ENCODE measurements at places on chromosomes 5 and 9.

DNA sequence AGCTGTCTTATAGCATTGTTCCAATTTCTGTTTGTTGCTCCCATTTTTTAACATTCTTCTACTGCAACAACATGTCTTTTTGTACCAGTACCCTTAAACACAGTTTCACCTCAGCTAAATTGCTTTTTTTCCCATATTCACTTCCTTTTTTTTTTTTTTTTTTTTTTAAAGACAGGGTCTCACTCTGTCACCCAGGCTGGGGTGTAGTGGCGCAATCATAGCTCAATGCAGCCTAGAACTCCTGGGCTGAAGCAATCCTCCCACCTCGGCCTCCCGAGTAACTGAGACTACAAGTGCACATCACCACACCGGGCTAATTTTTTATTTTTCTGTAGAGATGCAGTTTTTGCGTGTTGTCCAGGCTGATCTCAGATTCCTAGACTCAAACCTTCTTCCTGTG, 161.3 kb downstream of the NIPBL start:
- no peak for DNase-seq

DNA sequence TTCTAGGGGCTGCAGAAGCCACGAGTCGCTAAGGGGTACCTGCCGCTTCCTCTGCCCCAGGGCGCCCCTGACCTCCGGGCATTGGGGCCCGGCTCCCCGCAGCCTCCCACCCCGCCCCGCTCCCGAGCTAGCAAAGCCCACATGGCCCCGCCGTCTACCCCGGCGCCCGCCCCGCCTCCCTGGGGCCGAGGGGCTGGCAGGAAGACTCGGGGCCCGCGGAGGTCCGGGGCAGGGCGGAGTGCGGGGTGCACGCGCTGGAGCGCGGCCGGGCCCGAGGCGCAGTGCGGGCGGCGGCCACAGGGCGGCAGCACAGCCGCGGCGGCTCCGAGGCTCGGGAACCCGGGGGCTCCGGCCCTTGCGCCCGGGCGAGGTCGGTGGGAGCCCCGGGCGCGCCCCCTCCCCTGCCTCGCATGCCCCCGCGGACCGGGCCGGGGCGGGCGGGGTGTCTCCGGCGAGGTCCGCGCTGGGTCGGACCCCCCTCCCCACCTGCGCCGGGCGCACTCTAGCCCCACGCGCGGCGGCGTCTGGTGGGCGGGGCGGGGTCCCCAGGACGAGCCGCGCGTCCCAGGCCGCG, 6.7 kb downstream of the NRARP start:
- DNase-seq: no peak

DNA sequence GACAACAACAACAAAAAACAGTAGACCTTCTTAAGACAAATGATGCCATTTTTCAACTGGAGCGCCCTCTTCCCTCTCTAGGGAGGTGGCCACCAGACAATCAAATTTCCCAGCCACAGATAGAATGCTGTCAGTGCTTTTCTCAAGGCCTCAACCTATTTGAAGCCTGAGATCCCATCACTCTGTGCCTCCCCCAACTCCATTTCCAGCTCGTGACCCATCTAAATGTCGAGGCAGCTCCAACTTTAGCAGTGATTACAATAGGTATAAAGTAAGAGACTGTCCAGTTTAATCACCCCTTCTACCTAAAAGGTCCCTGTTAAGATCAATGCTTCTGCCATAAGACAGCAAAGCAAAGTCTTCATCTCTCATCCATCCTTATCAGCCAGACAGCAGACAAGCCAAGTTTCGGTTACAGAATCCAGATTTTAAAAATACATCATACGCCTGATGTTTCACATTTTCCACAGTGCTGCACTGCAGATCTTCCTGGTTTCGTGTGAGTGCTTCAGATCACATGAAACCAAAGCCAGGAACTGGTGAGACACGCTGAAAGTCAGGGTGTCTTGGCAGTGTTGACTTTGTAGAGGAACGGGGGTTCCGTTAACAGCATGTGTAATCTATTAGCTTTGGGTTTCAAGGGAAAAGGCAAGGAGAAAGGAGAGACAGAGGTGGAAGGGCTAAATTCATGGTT, 447.8 kb downstream of the ENC1 start:
- no peak for DNase-seq

DNA sequence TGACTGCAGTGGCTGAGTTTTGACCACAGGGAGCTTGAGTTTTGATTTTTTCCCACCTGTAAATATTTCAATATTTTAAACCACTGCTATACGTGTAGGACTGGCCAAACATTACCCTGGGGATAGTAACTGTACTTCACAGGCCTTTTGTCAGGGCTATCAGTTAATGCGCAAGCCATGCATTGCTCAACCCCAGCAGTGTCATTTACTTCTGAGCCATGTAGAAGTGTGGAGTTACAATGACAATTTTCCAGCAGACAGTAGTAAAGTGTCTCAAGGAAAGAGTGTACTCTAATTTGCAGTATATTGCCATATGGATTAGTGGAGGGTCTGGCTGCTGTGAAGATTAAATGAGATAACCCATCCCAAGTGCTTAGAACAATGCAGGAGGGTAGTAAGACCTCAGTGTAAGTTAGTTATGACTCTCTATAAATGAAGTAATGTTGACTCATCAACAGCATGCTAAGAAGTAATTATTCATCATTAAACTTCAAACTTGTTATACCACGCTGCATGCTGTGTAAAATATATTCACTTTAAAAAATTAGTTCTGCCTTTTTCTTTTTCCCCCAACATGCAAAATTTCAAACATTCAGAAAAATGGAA, 489.2 kb downstream of the KDM4C start:
- no peak for DNase-seq

DNA sequence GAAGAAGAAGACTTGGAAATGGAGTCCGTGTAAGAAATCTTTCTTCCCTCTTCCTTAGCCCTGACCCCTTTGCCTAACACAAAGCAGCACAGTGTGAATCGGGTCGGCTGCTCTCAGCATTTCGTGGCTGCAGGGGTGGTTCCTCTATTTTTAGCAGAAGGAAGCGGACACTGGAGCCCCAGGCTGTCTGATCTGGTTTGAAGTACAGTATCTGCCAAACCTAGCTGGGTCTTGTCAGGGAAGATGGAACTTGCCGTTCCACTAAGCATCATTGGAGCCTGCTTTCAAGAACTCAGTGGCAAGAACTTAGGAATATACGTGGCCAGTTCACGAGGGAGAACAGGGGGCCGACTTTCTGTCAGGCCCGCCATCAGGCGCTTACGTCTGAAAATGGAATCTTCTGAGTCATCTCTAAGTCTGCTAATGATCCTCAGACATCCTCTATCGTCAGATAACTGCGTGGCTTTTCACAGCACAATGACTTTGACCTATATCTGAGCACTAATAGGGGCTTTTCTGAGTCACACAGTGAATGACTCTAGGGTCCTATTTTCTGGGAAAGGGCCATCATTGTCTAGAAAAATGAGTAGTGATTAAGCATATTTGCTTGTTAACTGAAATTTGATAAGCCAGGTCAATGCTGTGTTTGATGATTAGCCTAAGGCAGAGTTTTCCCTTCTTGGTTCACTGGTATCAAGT, 43.3 kb upstream of the NCS1 start:
- peak; percentile 78 for DNase-seq

GRCh38 chr5:65861830-65862241, 64.5 kb upstream of the ERBIN start:
- DNase-seq: peak; percentile 71

- no peak for DNase-seq
Measured at GRCh38 chr9:117403403-117403811, 11.4 kb downstream of the ASTN2 start.

DNA sequence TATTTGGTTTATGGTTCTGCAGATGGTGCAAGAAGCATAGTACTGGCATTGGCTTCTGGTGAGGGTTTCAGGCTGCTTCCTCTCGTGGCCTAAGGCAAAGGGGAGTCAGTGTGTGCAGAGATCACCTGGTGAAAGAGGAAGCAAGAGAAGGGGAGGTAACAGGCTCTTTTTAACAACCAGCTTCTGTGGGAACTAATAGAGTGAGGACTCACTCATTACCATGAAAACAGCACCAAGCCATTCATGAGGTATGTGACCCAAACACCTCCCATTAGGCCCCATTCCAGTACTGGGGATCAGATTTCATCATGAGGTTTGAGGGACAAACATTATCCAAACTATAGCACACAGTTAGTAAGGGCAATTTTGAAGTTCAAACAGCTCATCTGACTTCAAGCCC, 263.5 kb downstream of the TMEM38B start:
- DNase-seq: no peak

DNA sequence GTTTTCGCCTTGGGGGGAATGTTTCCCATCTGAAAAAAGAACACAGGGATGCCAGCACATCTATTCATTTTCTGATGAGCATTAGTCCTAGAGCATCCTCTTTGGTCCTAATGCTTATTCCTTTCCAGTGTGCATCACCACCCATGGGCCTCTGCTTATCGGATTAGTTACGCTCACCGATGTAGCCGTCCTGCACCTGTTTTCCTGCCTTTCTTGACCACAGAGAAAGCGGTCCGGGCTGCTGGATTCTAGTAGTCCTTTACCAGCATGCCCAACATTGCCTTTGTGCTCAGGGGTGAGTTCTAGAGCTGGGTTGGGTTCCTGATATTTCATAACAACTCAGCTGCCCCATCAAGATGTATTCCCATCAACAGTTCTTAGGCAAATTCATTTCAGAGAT, 2084.5 kb upstream of the C9orf72 start:
- no peak for DNase-seq

DNA sequence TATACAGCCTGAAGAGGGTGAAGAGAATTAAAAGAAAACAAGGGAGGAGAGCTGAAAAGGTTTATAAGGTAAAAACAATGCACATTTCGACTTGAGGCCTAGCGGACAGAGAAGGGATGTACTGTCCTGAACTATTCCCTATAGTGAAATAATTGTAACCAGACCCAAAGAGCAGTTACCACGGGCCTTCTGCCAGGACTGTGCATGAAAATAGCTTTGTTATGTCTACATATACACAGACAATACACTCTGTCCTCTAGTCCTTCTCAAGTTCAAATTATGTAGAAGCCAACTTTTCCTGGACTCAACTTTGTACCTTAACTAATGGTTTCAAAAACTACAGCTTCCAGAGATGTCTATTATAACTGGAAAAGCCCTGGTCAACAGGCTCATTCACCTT, 223.7 kb downstream of the PCSK5 start:
- DNase-seq: peak; percentile 3

DNA sequence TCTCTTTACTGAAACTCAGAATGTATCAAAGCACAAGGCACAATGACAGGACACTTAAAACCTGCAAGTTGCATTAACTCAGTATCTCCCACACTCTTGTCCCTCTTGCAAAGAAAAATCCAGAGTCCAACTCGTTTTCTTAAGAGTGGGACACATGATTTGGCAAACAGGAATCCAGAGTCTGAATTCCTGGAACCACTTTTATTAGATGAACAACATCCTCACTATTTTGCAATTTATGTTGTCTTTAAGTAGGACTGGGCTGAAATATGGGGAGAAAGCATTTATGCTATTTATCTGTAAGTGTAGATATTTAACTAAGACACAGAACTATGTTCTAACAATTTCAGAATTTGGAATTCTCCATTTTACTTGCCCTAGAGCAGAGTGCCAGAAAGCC, 69.1 kb downstream of the ABCA1 start:
- DNase-seq: no peak

GRCh38 chr5:177412603-177413233, 3.4 kb upstream of the F12 start:
- no peak for DNase-seq

- peak; percentile 4 for DNase-seq
Measured at GRCh38 chr5:77356740-77357139, 135.4 kb downstream of the WDR41 start.

- no peak for DNase-seq
Measured at GRCh38 chr9:2378266-2378665, 243.3 kb upstream of the VLDLR start.

- DNase-seq: no peak
Measured at GRCh38 chr5:5421149-5421960, 1.1 kb upstream of the ICE1 start.

GRCh38 chr5:144139586-144139985, 30.9 kb downstream of the YIPF5 start:
- no peak for DNase-seq

DNA sequence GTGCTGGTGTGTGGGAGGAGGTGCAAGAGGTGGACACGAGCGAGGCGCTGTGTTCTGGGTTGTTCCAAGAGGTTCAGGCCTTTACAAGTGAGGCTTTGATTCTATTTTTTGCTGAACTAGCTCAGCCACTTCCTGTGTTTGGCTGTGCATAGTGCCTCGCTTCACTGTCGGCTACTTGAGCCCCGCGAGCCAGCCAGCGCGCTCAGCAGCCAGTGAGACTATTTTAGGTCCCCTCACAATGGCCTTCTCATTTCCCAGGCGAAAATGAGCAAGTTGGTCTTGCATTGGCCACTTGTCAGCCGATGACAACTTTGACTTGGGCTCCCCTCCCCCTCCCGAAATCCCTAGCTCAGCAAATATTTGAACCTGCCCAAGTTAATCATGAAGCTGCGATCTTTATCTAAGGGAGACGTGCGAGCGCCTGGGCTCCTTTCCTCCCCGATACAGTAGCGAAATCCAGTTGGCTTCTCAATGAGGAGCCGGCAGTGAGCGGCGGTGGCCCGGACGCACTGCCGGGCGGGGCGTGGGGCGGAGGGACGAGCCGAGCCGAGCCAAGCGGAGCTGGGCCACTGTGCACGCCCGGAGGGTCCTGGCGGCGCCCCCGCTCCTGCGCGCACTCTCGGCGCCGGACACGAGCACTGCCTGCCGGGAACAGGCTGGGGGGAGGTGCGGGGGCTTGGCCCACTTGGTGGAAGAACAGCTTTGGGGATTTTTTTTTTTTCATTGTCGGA, 72.6 kb downstream of the PIK3R1 start:
- DNase-seq: no peak

- DNase-seq: no peak
Measured at GRCh38 chr9:4081956-4082355, 217.9 kb downstream of the GLIS3 start.

DNA sequence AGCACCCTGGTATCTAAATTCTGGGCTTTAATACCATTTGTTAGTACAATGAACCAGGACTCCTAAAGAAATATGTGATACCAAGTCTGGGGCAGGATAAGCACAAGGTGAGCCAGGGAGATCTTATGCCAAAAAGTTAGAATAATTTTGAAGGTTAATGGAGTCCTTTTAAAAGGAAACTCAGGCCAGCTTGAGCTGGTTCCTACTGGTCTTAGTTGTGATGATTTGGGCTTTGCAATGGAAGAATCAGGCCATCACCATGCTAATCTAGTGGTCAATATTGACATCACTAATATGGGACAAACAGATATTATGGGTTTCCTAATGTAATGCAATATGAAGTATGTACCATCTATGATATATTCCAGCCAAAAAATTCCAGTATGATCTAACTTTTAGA, 7.5 kb upstream of the SPATA9 start:
- no peak for DNase-seq

GRCh38 chr9:85173967-85174366, 504.4 kb downstream of the NTRK2 start:
- no peak for DNase-seq

DNA sequence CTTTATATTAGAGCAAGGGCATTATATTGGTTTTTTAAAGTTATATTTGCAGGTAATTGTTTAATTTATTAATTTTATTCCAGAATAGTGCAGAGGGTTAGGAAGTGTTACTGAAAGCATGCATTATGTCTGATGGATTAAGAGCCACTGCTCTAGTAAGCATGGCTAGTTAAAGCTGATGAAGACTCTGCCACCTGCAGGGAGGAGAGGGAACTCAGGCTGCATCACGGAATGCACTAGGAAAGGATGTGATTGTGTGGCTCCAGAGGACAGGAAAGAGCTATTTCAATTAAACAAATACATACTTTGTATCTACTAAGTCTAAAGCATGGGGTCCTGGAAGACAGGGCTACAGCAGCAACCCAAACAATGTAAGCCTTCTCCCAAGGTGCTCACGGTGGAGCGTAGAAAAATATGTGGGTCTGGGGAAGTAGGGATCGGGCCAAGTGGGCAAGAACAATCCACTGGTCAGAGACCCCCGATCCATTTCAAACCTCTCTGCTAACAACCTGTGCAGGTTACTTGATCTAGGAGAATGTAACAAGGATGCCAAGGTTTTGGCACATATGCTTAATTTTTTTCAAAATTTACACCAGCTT, 15.3 kb upstream of the GRXCR2 start:
- DNase-seq: no peak
